ENCODE measurements at places on chromosomes 6 and 20.
A peak's percentile ranks its signal among the peaks of the same experiment; 100 is the strongest.

- DNase-seq: no peak
Observed at GRCh38 chr6:88586371-88587149, 376.9 kb downstream of the RNGTT start.

DNA sequence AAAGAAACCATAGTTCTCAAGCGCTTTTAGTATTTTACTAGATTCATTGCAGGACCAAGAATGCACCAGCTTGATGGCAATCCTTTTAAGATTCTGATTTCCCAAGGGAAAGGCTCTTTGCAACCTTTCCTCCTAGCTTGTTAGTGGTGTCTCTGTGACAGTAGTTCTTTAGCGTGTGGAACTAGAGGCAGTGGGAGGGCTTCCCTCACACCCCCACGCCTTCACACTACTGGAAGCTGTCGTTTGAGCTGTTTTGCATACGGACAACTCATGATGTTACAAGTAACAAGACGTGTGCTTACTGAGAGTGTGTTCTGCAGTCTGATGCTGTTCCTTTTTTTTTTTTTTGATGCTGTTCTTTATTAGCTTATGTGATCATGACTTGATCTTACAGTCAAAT lies 34.1 kb downstream of the EYA4 start:
- DNase-seq: no peak

- no peak for DNase-seq
Observed at GRCh38 chr6:112690497-112691202, 343.5 kb downstream of the RFPL4B start.

DNA sequence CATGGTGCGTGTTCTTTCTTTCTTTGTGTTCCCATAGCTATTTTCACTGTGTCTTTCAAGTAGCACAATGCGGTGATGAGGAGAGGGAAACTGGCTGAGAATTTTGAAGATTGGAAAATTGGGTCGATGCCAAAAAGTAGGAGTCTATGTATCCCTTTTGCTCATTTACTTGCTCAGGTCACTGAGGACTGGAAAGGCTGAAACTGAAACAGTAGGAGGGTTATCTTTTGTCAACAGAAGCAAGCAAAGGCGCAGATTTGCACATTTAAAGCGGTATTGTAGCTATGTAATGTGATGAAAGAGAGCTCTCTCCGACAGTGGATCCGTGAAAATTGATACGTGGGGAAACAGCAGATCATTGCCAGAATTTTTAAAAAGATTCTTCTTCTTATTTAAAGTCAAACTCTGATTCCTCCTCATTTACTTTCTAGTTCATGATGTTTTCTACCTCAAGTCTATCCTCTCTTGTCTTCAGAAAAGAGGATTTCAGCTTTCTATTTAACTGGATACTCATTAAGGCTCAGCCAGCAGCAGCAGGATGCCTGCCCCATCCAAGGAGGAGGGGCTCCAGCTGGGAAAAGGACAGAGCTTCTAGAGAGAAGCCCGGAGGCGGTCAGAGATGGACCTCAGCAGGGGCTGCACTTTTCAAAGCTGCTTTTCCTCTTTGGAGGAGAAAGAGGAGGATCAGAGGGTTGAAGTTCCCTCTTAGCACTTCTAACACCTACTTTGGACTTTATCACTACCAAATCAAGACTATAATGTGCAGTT lies 15.9 kb upstream of the FYN start:
- DNase-seq: no peak

DNA sequence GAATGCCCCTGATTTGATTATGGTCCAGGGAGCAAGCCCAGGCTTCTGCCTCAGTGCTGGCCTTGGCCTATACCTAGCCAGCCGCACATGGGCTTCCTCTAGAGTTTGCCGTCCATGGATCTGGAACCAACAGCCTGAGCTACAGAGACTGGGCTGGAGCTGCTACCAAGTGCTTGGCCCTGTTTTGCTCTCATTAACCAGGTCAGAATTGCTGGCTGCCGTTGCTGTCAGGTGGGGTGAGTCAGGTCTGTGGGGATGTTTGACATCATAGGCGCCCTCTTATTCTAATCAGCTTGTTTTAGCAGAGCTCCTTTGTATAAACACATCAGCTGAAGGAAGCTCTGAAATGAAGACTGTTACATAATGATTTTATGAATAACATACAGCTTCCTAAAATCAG lies 83.1 kb upstream of the PHACTR2 start:
- no peak for DNase-seq

DNA sequence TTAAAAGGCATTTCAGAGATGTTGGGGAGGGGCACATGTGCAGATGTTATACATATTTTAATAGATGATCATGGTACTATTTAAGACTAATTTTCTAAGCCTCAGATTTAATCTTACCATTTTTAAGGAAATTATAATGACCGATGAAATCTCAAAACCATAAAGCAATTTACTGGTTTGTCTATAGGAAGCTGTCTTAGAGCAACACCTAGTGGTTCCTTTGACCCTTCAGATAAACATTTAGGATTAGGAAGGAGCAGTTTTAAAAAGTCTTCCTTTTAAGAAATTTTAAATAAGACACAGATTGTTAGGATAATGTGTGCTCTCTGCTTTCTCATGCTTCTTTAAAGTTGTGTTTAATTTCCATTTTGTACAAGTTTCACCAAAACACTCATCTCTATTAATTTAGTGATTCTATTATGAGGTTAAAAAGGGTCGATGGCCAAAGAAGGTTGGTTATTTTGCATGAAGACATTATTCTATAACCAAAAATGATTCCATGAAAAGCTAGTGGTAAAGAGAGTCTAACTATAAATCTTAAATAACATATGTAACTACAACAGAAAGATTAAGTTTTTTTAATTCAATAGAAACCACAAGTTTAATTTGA lies 376.4 kb downstream of the HACE1 start:
- no peak for DNase-seq

DNA sequence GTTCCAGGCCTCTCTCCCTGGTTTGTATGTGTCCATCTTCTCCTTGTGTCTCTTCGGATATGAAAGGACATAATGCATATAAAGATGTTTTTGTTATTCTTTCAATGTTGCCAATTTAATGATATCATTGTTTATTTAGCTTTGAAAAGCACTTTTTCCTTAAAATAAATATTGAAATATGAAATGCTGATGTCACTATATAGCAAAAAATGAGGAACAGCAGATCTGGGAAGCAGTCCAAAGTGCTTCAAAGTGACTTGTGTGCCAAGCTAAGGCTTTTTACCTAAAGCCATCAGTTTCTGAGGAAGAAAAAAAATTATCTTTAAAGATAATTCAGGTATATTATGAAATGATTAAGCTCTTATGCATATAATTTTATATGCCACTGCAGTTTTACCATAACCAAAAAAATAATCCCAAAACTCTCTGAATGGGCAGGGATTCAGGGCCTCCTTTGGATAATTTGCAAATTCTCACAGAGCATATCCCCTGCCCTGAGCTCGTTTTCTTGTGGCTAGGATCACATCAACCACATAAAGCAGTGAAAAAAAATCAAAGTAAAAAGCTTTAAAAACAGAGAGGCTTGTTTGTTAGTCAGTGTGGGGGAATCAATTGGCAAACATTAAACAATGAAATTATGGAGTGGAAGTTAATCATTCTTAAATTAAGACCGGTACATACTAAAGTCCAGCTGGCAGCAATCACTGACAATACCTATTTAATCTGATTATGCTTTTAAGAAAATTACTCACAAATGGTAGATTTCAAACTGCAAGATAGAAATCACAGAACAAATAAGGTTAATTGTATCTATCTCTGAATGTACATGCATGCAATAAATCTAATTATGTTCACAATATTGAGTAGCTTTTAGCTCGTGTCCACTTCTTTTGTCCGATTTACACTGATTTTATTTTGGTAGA lies 1027.9 kb upstream of the ADGRB3 start:
- DNase-seq: no peak

DNA sequence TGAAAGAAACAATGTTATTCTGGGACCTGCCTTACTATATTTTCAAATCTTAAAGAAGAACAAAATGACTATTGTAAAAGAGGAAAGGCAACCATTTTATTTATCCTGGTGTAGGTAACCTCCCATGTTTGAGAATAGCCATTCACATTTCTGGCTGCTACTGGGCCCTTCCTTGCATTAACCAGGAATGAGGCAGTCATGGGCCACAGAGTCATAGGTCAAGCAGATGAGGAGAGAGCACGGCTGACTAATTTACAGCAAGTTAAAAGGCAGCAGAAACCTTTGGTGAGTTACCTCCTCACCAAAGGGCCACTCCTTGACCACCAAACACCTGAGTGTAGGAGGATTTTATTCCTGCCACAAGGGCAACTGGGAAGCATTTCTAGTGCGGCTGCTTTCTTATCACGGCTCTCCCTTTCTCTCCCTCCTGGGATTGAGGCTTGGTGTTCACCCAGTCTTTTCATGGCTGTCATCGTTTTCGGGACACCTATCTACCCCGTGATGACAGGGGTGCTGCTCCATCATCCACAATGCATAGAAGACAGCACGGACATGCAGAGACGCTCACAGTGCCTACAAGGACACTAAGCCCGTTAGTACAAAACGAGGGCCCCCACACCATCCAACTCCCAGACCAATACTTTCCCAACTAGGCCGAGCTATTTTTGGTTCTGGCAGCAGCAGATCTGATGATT lies 4.4 kb upstream of the LAMA4 start:
- DNase-seq: no peak

- DNase-seq: no peak
Observed at GRCh38 chr6:132719736-132720448, 6.0 kb upstream of the VNN1 start.

- no peak for DNase-seq
Observed at GRCh38 chr20:51713213-51713598, 55.0 kb downstream of the ATP9A start.

DNA sequence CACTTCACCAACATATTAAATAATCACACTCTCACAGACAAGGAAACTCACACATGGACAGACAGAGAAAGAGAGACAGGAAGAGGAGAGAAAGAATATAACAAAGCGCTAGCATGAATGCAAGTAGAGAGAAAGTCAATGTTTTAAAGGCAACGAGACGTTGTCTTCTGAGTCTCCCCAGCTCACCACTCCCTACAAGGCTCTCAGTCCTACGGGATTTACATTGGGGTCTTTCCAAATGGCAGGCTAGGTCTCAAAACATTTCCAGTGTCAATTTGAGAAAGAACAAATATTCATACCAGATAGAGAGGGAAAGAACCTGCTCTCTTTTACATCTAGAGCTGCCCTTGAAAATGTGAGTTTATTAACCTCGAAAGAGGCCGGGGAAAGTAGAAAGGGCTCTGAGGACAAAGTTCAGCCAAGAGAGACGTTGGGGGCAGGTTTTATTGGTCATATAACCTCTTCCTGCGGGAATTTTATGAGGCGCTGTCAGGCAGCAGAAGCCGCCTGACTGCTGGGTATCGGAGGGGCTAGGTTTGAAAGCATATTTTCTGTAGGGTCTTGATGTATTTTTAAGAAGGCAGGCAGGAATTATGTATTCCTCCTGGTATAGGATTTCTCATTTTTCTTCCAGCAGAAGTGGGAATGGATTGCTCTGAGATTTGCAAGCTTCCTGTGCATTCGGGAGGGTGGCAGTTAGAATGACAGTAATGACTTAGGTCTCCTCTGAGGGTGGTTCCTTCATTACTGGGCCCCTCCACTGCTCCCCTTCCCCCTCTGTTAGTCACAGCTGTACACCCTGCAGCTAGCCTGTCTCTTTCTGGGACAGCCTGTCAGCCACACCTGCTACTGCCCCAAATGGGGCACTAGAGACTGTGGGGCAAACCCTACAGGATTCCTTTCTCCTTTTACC lies 34.4 kb upstream of the KIF16B start:
- DNase-seq: no peak

DNA sequence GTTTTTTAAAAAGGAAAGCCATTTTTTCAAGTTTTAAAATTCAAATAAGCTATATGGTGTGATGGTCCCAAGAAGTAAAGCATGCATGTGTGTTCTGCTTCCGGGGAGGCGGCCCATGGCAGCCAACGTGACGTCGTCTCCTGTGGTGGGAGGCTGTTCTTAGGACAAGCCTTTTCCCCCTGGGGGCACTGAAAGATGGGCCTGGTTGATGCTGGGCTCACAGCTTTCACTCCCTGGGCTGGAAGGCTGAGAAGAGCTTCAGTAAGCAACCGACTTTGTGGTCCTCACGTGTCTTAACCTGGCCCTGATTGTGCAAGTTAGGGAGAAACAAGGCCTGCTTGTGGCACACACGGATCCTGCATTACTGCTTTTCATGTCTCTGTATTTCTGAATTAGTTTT lies 84.1 kb downstream of the SMOC2 start:
- DNase-seq: no peak

DNA sequence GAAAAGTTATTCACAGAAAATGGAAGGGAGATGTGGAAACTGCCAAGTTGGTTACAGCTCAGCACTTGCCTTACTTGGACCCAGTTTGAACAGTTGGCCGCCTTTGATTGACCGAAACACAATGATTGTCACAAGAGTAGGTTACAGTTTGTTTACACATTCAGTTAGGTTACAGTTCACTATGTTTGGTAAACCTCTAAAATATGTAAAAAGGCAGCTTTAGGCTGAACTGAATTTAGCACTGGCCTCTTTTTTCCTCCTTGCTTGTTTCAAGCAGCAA lies 116.2 kb downstream of the OLIG3 start:
- no peak for DNase-seq

DNA sequence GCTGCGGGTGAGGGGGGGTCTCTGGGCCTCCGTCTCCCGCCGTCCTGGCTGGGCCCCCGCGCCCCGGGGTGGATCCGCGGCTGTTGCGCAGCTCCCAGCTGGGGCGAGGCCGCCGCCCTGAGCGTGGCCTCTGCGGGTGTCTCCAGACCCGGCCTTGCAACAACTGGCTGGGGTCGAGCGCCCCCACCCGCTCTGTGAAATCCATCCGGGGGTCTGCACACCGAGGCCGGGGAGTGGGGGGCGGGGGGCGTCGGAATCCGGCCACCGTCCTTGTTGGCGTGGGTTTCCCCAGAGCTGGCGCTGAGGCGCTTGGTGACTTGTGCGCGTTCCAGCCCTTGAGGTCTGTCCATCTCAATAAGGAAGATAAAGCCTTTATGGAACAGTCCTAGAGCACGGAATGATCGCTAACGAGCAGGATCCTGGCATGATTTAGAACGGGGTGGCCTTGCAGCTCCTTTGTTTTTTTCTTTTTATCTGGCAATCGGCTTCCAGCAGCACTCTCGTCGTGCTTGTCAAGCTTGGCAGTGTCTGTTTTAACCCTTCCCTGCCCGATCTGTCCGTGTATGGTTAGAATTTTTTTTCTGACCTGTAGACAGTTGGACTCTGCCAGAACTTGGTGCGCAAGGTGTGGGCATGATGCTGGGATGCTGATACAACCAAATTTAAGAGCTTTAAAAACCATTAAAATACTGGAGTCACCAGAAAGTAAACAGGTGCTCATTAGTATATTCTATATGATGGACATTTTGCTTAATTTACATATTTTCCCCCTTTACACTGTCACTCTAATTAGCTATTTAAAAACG lies 675 bp downstream of the DSTN start:
- peak; percentile 32 for DNase-seq

- no peak for DNase-seq
Observed at GRCh38 chr20:44072384-44072783, 114.6 kb downstream of the JPH2 start.

GRCh38 chr6:27862396-27863066 lies 49.7 kb downstream of the OR2B2 start:
- no peak for DNase-seq

All from activated naive CD4-positive, alpha-beta T cell treated with anti-CD3 and anti-CD28 coated beads, Interleukin-2, amount 50 U/mL, for 16 hours (primary cell).